ENCODE measurements at places on chromosomes 5 and 9.

DNA sequence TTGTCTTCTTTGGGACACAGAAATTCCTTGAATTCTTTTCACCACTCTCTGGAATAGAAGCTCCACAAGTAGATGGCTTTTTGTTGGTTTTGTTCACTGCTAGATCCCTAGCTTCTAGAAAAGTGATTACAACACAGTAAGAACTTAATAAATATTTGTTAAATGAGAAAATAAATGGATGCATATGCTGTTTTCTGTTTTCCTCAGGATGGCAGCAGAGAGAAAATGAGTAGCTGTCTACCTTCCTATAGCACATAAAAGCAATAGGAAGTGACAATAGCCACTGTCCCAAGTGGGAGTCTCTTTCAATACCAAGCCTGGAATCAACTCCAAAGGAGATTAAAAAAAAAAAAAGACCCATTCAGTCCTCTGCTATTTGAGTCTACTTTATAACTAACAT, 100.6 kb upstream of the NREP start:
- DNase-seq: no peak

- DNase-seq: no peak
Observed at GRCh38 chr5:159519365-159519764, 189.1 kb upstream of the IL12B start.

- DNase-seq: no peak
Observed at GRCh38 chr5:108361239-108361638, 20.7 kb downstream of the FBXL17 start.

GRCh38 chr5:130693509-130693908, 471.5 kb downstream of the HINT1 start:
- DNase-seq: no peak

- DNase-seq: no peak
Observed at GRCh38 chr9:131017067-131017466, 8.1 kb downstream of the LAMC3 start.

- DNase-seq: no peak
Observed at GRCh38 chr5:80701597-80701996, 46.8 kb upstream of the DHFR start.

- no peak for DNase-seq
Observed at GRCh38 chr9:135908754-135909204, 1.4 kb upstream of the CAMSAP1 start.

- DNase-seq: no peak
Observed at GRCh38 chr5:125228363-125229070, 482.1 kb upstream of the ZNF608 start.

GRCh38 chr5:107461770-107462169, 209.0 kb downstream of the EFNA5 start:
- no peak for DNase-seq

- no peak for DNase-seq
Observed at GRCh38 chr5:102114525-102115069, 181.5 kb downstream of the SLCO4C1 start.

DNA sequence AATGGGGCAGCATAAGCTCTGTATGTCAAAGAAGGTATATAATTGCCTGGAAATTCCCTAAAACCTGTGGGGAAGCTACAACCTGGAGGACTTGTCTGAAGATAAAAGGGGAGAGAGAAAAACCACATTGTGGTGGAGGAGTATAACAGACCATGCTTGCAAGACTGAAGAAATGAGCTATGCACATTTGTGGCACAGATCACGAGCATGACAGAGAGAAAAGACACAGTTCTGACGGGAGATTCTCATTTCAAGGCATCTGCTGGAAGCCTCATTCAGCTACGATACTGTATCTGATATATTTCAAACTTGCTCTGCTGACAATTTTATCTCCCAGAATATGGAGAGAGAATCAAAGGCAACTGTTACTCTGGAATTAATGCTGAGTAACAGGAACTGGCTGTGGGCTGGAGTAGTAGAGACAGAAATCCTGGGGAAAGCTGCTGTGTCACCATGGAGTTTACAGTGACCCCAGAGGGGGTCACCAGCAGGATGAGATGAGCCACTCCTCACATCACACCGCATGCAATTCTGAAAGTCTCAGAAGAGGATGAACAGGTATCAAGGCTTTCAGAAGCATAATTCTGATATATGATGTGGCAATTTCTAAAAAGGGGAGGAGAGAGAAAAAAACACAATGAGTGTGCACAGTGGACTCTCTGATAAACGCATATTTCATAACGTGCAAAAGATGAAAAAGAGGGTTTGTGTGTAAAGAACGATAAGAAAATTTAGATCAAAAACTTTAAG, 528.8 kb downstream of the IRX1 start:
- no peak for DNase-seq

- DNase-seq: no peak
Observed at GRCh38 chr5:138874771-138875551, at the start of gene LRRTM2. Gene LRRTM2, minus strand, starts transcription at chr5:138875335. Its CDS starts 424 bp downstream, at chr5:138874911.

DNA sequence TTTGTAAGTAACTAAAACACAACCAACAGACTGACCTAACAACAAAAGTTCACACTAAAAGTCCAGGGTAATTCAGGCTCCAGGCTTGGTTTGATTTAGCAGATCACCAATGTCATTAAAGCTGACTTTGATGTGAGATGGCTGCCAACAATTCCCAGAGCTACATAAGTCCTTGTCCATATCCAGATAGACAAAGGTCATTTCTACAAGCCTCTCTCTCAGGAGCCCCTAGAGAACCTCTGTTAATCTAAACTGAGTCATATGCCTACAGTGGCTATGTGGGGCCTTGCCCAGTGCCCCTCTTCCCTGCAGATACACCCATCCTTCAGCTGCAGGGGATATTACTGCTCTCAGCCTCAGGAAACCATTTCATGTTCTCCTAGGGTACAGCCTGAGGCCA, 18.2 kb upstream of the ANP32B start:
- DNase-seq: no peak

GRCh38 chr9:129040113-129040643, 3.8 kb downstream of the MIGA2 start:
- DNase-seq: no peak

GRCh38 chr9:804026-804425, 37.5 kb upstream of the DMRT1 start:
- no peak for DNase-seq

DNA sequence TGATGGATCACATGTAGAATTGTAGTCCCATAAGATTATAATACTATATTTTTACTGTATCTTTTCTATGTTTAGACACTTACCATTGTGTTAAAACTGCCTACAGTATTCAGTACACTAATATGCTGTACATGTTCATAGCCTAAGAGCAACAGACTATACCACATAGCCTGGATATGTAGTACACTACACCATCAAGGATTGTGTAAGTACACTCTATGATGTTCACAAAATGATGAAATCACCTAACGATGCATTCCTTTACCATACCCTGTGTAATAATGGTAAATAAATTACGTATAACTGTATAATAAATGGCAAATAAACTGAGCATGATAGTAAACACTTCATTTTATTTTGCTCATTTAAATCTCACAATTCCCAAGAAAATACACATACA, 60.3 kb downstream of the RICTOR start:
- DNase-seq: no peak

- DNase-seq: no peak
Observed at GRCh38 chr9:18791074-18791473, 241.9 kb downstream of the SAXO1 start.

- DNase-seq: no peak
Observed at GRCh38 chr9:98230304-98230703, 25.1 kb downstream of the TBC1D2 start.

GRCh38 chr5:109347252-109347888, 62.4 kb downstream of the PJA2 start:
- no peak for DNase-seq

- no peak for DNase-seq
Observed at GRCh38 chr9:8382777-8383527, 583.4 kb upstream of the DMAC1 start.

GRCh38 chr9:69357030-69357775, 32.2 kb downstream of the ENTREP1 start:
- DNase-seq: no peak

GRCh38 chr5:147675168-147675567, 107.4 kb downstream of the JAKMIP2 start:
- DNase-seq: no peak

GRCh38 chr5:111869681-111870080, 112.7 kb upstream of the NREP start:
- no peak for DNase-seq

DNA sequence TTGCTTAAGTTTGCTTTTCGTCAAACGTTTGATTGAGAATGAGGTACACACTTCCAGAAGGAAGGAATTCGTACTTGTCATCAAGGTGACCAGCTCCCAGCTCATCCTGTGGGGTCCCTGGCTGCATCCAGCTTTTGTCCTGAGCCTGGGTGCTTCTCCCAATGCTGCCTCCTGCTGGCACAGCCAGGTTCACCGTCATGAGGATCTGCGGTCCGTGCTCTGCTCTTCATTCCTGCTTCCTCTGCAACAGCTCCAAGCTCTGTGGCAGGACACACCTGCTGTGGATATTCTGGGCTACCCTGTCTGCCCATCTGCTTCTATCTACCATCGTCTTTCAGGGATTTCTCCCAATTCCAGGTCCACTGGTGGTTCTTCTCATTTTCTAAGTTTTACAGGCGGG, 13.3 kb upstream of the UBE2QL1 start:
- no peak for DNase-seq

DNA sequence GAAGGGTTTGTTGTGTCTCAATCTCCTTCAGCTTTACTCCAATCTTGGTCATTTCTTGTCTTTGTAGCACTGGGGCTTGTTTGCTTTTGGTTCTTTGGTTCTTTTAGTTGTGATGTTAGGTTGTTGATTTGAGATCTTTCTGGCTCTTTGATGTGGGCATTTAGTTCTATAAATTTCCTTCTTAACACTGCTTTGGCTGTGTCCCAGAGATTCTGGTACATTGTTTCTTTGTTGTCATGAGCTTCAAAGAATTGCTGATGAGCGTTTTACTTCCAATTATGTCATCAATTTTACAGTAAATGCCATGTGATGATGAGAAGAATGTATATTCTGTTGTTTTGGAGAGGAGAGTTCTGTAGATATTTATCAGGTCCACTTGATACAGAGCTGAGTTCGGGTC, 353.3 kb downstream of the MAN2A1 start:
- DNase-seq: no peak

DNA sequence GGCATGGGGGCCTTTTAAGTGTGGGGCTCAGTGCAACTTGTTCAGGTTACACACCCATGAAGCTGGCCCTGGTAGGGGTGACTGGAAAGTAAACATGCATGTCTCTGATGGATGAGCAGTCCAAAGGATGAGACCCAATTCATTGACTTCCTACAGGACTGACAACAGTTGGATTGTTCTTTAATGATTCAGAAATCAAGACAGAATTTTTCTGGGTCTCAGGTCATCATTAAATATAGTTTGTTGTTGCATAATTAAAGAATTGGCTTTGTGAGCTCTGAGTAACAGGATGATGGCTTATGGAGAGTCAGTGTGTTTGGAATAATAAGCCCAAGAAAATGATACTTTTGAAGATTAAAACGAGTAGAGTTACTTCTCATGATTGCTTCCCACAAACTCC, 604.2 kb upstream of the CLINT1 start:
- DNase-seq: no peak

DNA sequence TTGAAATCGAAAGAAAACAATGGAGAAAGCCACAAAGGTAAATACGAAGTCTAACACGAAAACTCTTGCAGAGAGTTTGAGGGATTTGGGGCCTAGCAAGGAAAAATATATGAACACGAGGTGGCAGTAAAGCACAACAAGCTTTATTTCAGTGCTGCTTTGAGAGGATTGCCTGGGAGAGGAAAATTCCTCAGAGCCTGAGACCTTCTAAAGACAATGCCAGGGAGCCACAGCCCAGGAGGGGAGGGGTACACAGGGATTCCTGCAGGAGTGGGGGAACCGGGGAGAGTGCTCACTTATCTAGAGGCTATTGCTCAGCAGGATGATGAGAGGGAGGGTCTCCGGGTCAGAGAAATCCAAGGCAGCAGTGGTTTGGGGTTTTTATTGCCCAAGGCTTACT, 134.9 kb upstream of the ADCY2 start:
- DNase-seq: no peak

DNA sequence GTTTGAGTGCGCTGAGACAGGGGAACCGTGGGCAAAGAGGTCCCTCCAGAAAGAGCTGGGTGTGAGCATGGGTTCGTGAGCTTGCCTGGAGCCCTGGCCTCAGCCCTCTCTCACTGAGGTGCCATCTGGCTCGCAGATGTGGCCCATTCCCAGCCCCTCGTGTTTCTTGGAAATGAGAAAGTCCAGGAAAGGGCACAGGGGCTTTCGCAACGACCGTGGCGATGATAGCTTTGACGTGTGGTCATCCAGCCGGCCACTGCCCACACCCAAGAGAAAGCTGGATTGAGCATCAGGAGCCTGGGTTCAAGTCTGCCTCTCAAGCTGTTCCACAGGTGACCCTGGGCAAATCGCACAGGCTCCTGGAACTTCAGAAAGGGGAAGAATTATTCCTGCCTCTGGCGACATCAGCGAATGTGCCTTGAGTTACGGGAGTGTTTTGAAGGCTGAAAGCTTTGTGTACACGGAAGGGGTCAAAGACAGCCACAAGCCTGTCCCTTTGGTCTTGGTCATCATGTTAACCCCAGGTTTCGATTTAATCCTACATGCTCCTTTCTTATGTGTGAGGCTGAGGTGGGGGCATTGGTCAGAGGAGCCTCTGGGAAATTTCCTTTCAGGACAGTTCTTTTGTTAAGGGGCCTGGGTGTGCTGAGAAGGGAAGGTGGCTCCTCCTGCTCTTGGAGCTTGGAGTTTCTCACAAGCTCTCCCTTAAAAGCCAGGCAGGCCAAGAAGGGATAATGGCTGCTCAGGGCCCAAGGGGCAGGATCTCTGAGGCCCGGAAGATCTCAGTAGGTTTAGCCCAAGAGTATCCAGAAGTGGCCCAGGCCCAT, 41.7 kb upstream of the IL17B start:
- no peak for DNase-seq

- DNase-seq: no peak
Observed at GRCh38 chr5:657570-657969, 35.6 kb downstream of the TPPP start.

GRCh38 chr9:80928697-80929096, 760.6 kb downstream of the TLE1 start:
- no peak for DNase-seq

DNA sequence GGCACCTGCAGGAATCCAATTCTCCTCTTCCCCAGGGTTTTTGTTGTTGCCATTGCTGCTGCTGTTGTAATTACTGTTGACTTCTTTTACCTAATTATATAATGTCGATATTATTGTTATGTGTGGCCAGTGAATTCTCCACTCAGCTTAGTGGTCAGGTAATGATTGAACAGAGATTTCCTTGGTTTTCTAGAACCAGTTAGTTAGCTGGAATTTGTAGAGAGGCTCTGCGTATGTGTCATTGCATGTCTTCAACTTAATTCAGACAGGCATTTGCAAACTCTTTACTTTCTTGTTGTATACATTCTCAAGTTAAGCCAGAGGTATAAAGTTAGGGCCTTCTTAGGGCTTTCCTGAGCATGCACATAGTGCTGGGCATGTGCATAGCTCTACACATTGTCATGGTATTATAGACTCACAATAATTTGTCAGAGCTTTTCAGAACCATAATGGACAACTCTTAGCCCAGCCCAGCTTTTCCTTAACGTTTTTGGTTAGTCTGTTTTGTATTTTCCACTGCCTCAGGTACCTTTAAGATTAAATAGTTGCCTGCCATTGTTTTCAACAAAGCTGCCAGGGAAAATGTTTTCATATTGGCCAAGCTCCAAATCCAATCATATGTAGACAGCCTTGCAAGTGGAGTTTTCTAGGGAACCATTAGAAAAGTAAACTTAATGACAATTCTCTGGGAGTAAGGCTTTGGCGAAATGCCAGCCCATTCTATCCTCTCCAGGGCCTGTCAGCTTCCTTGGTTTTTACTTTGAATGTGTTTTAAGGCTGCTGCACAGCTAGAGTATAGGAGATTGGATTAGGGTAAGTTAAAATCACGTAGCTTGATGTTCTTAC, 68.1 kb downstream of the UBE2R2 start:
- DNase-seq: no peak

All from stimulated activated CD8-positive, alpha-beta memory T cell treated with anti-CD3 and anti-CD28 coated beads, Interleukin-12 subunit alpha, Interleukin-12 subunit beta, amount 100 ng/mL, for 4 hours (primary cell).